Sigmoid colon (tissue), 7 donors: ENCODE measurements at places on chromosomes 13 and 19. TPM values are rescaled to one million over a fixed set of nuclear protein-coding genes. Genes with fewer than 3 reads are reported as not detected.

- DNase-seq: no peak
Observed at GRCh38 chr19:42370626-42371175, 19.4 kb downstream of the CNFN start.

DNA sequence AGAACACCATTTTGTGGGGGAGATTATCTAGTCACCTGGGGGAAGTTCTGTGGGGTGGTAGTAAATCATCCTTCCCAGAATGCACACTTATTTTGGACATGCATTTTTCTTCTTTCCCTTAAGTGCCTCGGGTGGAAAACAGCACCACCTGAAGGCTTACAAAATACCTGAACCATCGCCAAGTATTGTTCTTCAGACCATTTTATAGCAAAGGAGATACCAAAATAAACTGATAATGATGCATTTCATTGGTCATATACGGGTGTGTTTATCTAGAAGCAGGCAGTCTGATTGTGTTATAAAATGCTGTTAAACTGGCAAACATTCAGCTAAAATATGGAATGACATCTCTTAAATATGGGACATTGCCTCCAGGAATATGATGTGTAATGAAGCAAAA, 1034.7 kb downstream of the SLITRK1 start:
- no peak for DNase-seq

GRCh38 chr13:21998279-21998990, 327.6 kb downstream of the FGF9 start:
- DNase-seq: no peak

DNA sequence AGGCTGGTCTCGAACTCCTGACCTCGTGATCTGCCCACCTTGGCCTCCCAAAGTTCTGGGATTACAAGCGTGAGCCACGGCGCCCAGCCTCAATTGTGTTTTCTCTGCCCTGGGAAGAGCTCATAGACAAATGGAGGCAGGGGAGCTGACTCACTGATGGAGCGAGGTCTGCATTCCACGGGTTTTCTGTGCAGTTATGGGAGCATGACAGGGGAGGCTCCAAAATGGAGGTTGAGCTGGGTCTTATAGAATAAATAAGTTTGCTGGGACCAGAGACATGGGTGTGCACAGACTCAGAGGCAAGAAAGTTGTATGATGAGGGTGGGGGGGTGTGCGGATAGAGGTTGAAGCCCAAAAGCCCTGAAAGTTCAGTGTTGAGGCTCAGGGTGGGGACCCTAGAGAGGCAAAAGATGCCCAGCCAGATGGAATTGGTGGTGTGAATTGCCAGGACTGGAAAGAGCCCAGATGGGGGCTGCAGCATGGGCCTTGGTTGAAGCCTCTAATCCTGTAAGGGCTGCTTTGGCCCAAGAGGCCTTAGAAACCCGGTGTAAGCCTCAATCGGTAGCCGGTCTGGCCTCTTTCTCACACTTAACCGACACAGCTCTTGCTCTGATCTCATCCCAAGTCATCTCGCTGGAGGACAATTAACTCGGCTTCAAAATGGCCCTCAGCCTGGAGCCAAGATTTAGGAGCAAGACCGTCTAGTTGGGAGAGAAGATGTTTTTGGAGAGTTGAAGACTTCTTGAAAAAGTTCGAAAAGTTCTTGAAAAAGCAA, 1.9 kb downstream of the TPM4 start:
- DNase-seq: peak; percentile 80

DNA sequence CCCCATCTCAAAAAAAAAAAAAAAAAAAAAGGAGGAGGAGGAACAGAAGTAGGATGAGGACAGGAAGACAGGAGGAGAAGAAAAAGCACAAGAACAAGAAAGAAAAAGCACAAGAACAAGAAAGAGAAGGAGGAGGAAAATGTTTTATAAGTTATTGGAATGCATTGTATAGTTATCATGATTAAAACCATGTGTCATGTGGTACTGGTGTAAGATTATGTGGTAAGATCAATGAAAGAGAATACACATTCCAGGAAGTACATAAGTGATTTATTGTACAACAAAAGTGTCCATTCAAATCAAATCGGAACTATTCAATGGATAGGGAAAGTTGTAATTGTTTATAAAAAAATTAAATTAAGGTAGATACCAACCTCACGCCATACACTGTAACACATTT, 167.7 kb downstream of the MZT1 start:
- no peak for DNase-seq

- peak; percentile 70 for DNase-seq
Observed at GRCh38 chr19:5309438-5310204, 31.0 kb downstream of the PTPRS start.

GRCh38 chr13:62643799-62644524, 1228.3 kb upstream of the PCDH20 start:
- no peak for DNase-seq

DNA sequence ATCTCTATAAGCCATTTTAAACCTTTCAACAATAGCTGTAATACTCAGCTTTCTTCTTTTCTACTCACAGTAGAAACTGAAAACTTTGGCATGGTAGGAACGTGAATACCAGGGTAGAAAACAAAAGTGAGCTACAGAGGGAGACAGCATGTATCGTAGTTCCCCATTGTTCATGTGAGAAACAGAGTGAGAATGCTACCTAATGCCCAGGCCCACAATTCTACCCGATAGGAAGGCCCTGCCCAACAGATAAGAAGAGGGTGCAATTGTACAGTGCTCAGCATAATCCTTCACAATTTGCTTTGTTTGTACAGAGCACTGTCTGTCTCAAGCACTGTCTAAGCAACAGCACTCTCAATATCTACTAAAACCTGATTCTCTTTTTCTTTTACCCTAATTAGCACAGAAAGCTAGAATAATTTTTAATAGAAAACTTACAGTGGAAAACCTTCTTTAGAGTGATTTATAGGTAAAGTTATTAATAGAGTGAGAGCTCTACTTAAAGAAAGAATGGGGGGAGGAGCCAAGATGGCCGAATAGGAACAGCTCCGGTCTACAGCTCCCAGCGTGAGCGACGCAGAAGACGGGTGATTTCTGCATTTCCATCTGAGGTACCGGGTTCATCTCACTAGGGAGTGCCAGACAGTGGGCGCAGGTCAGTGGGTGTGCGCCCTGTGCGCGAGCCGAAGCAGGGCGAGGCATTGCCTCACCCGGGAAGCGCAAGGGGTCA, 322.3 kb downstream of the EFNB2 start:
- DNase-seq: no peak

DNA sequence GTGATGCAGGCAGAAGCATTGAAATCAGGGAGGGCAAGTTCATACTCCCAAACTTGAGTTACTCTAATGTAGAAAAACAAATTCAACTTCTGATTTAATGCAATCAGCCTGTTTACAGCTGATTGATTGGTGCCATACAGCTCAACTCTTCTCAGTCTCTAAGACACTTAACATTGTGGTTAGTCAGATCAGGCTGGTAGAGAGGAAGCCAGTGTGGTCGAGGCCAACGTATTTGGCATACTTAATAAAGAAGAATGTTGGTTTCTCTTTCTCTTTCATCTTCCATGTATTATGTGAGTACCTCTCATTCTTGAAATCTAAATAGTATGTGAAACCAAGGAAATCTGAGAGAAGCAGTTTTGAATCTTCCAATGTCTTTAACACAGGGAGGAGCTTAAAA, 255.0 kb upstream of the SLITRK1 start:
- DNase-seq: no peak

GRCh38 chr13:109381546-109382180, 404.7 kb downstream of the IRS2 start:
- no peak for DNase-seq

GRCh38 chr13:33676045-33676989, 141.6 kb upstream of the RFC3 start:
- DNase-seq: peak; percentile 70

DNA sequence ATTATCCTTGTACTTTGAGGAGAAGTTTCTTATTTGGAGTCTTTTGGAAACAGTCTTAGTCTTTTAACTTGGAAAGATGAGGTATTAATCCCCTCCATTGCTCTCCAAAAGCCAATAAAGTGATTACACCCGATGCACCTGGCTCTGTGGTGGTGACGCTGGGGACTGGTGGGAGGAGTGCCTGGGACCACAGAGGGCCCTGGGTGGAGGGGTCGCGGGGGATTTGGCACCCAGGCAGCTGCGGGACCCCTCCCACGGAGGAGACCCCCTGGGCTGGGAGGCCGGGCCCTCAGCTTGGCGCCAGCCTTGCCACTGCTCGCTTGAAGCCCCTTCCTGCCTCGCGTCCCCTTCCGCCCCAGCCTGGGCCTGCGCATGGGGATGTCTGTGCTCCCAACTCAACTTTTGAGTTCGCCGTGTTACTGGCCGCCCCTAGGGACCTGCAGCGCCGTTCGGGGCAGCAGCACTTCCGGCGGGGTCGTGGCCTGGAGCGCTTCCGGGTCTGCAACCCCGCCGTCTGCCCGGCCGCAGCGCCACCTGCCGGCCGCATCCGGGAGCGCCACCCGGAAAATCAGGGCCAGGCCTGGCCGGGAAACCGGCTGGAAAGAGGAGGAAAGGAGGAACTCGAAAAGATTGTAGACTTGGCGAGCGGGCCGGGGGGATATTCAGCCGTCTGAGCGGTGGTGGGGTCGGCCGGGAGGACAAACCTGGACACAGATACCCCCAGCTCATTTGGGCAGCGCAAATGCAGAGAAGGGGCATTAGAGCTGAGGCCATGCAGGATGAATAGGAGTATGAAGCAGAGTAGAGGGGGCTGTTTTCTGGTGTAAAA, 8.4 kb downstream of the PEAK3 start:
- peak; percentile 86 for DNase-seq

GRCh38 chr19:55591555-55591954, 7.8 kb downstream of the FIZ1 start:
- no peak for DNase-seq

DNA sequence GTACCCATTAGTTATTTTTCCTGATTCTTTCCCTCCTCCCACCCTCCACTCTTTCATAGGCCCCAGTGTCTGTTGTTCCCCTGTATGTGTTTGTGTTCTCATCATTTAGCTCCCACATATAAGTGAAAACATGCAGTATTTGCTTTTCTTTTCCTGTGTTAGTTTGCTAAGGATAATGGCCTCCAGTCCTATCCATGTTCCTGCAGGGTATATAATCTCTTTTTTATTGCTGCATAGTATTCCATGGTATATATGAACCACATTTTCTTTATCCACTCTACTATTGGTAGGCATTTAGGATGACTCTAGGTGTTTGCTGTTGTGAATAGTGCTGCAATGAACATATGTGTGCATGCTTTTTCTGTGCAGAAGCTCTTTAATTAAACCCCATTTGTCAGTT, 79.4 kb downstream of the ZMYM2 start:
- DNase-seq: no peak

GRCh38 chr13:74969419-74969818, 512.5 kb downstream of the TBC1D4 start:
- no peak for DNase-seq

DNA sequence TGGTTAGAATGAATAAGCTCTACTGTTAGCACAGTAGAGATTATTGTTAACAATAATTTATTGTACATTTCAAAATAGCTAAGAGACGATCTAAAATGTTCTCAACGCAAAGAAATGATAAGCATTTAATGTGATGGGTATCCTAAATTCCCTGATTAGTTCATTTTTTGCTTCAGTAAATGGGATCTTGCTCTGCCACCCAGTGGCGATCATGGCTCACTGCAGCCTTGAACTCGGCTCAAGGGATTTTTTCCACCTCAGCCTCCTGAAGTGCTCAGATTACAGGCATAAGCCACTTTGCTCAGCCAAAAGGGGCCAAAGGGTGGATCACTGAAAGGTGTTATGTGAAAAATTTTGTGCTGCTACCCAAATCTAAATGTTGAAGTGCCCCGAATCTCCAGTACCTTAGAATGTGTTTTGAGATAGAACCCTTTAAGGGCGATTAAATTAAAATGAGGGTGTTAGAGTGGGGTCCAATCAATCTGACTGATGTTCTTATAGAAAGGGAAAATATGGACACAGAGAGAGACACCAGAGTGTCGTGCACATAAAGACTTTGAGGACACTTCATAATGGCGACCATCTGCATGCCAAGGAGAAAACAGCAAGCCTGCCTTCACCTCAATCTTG, 31.5 kb upstream of the ZNF766 start:
- DNase-seq: peak; percentile 75

- DNase-seq: no peak
Observed at GRCh38 chr19:13437919-13438618, 68.2 kb downstream of the CACNA1A start.

GRCh38 chr19:54029930-54030490, 33.7 kb downstream of the VSTM1 start:
- no peak for DNase-seq

- DNase-seq: no peak
Observed at GRCh38 chr13:114296902-114297301, 15.5 kb downstream of the UPF3A start.

DNA sequence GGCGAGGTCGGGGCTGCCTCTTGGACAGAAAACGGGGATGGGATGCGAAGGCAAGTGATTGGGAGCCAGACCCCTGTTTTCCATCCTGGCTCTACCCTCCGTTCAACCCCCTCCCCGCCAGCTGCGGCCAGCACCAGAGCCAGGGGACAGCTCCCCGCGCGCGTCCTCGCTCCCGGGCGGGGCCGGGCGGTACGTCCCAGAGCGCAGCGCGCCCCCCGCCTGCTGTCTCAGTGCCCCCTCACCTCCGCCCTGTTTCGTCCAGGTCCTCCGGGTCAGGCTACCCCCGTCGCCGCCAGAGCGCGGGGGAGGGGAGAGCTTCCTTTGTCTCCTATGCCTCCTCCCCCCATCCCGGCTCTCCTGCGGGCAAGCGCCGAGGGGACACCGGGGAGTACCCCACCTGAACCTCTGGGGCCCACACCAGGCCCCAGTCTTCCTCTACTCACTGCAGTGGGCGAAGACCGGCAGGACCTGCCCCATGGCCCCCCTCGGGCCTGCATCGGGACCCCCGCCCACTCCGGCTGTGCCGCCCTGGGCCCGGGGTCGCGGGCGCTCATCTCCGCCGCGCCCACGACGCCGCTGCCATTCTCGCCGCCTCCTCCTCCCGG, 396 bp downstream of the RTN2 start:
- no peak for DNase-seq

GRCh38 chr13:114116734-114117133, 15.7 kb downstream of the RASA3 start:
- no peak for DNase-seq

- no peak for DNase-seq
Observed at GRCh38 chr19:35451338-35452096, 3.5 kb downstream of the FFAR2 start.

RASGRP4 gene
- 2.5 TPM for total RNA-seq

LHB gene
- total RNA-seq: not detected

KLK3 gene
- total RNA-seq: not detected

PLK5 gene
- 0.36 TPM for total RNA-seq

IFNL1 gene
- not detected for total RNA-seq

PDX1 gene
- not detected for total RNA-seq

CCDC8 gene
- total RNA-seq: 6.1 TPM

VRK3 gene
- total RNA-seq: 30.7 TPM

ZNF726 gene
- 0.54 TPM for total RNA-seq

NMRK2 gene
- 0.71 TPM for total RNA-seq

ACP7 gene
- total RNA-seq: not detected

IGSF23 gene
- not detected for total RNA-seq

PAF1 gene
- 37.5 TPM for total RNA-seq

CEACAM8 gene
- not detected for total RNA-seq

SULT2A1 gene
- total RNA-seq: not detected
